ENCODE measurements at places on chromosomes 2 and 18.

DNA sequence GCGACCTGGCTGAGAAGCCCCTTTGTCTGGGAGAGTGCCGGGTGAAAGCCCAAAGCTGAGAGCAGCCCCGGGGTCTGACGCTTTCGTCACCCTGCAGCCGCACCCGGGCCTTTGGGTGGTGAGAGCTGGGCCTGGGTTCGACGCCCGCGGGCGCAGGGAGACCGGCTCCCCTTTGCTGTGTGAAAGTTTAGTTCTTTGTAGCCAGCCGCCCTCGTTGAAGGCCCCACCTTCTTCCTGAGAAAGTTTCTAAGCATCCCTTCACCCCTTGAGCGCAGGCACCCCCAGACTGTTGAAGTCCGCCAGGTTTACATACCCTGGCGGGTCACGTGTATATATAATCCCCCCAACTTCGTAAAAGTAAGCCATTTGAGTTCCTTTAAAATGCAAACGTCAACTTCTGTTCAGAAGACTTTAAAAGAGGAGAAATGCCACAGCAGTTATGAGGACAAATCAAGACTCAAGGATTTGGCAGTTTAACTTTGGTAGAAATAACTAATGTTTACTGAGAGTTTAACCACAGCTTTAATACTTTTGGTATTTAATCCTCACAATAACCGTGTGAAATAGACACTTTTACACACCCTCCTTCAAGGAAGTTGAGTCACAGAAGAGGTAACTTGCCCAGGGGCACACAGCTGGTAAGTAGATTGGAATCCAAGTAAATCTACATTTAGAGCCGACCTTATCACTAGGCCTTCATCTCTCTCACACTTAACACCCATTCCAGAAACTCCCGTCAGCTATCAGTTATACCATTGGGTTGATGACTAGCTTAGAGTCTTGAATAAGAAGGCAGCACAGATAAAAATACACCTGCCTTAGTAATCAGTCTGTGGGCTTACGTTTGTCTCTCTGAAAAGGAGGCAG is 1.1 kb upstream of the MBOAT2 start:
- DNase-seq: no peak

DNA sequence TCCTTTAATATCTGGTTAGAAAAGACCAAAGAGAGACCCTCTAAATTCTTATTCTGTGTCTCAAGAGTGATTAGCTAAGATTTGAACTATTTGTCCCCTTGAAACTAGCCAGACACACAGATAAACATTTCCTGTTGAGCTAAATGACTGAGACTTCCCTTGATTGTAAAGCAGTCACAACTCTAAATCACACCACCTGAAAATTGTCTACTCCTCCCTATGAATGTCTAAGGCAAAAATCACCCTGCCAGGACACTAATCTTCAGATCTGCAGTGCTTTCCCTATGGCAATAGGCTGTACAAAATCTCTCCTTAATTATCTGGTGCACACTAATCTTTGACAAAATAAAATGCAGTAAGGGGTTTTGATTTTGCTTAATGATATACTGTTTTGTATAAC is 200.5 kb upstream of the GULP1 start:
- no peak for DNase-seq

GRCh38 chr2:75709297-75709696 is 1.4 kb downstream of the GCFC2 start:
- DNase-seq: no peak

GRCh38 chr2:156787517-156787916 is 351.3 kb downstream of the GPD2 start:
- no peak for DNase-seq

- DNase-seq: no peak
Observed at GRCh38 chr18:12703096-12703567, 290 bp downstream of the PSMG2 start.

GRCh38 chr2:174568425-174568824 is 29.2 kb downstream of the WIPF1 start:
- no peak for DNase-seq

- DNase-seq: no peak
Observed at GRCh38 chr2:11270891-11271290, 73.5 kb downstream of the ROCK2 start.

GRCh38 chr18:72128649-72129048 is 415.5 kb downstream of the CBLN2 start:
- no peak for DNase-seq

DNA sequence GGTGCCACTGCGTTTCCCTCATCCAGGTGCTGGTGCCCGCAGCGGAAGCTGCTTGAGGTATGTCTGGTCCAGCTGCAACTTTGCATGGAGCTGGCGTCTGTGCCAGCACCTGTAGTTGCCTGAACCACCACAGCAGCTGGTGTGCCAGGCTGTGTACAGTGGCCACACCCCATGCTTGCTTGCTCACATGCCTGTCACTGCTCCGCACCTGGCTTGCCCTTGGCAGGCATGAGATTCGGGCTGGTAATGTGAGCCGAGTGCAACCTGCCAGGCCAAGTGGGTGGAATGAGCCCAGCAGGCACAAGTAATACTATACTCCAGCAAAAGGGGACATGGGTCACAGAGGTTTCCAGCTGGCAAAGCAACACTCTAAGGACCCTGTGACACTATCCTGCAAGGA is 1123.3 kb upstream of the ACVR2A start:
- no peak for DNase-seq

- peak; percentile 33 for DNase-seq
Observed at GRCh38 chr2:64525317-64525613, 1.1 kb downstream of the AFTPH start.

- peak; percentile 87 for DNase-seq
Observed at GRCh38 chr2:186575302-186575701, 14.6 kb upstream of the ITGAV start.

DNA sequence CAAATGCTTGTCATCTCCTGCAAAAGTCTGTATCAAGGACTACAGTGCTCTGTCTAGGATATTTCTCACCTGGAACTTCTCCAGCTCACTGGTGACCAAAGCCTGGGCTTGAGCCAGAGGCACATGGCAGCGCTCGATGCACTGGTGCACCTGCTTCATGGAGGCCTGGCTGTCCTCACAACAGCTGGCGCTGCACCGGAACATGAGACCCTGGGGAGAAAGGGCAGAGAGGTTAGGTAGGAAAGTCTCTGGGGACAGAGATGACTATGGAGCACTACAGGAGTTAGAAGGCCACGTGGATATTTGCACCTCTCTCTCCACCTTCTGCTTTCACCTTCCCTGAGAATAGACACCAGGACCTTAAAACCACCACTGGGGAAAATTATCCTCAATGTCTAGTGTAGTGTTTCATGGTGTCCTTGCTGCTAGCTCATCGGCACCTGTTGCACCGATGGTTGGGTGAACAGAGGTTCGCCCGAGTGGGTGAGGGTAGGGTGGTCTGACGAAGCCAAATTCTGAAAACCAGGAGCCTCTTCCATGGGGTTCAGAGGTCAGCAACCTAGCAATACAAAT is 1.0 kb downstream of the FAM136A start:
- no peak for DNase-seq

GRCh38 chr2:28547223-28547860 is 51.5 kb downstream of the PLB1 start:
- DNase-seq: no peak

DNA sequence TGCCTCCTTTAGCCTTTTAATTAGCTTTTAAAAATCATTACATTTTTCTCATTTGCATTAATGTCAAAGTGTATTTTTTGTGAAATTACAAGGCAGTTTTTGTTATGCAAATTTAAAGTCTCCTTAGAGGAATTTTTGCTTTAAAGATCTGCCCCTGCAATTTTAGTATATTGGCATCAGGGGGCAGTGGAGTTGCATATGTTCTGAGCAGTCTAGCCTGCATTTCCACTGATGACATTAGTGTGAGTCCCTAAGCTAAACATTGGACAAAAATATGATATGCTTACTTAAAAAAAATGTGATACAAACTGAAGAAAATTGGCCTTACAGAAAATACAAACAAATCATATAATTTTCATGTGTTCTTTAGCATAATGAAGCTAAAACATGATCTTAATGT is 426.5 kb downstream of the SLC4A3 start:
- no peak for DNase-seq

DNA sequence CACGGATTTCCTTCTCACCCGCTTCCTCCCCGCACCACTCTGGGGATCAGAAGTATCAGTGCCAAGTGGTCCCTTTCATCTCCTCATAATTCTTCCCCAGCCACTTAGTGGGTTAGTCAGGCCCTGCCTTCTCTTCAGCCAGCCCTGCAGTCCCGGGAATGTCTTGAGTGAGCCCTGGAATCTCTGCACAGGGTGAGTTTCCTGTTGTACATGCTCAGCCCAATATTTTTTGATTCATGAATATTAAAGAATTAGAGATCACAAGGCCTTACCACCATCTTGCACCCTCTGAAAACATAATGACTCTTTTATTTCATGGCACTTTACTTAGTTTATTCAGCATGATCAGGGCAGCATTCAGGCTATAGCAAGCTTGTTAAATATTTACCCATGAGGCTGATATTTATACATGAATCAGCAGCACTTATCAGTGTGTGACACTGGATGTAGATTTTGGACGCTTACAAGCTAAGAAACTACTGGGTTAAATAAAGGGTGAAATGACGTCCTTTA is 159.4 kb upstream of the FOSL2 start:
- DNase-seq: no peak

- DNase-seq: no peak
Observed at GRCh38 chr2:9547262-9547991, 8.2 kb downstream of the ADAM17 start.

- no peak for DNase-seq
Observed at GRCh38 chr2:217834744-217835513, 167.9 kb downstream of the TNS1 start.

DNA sequence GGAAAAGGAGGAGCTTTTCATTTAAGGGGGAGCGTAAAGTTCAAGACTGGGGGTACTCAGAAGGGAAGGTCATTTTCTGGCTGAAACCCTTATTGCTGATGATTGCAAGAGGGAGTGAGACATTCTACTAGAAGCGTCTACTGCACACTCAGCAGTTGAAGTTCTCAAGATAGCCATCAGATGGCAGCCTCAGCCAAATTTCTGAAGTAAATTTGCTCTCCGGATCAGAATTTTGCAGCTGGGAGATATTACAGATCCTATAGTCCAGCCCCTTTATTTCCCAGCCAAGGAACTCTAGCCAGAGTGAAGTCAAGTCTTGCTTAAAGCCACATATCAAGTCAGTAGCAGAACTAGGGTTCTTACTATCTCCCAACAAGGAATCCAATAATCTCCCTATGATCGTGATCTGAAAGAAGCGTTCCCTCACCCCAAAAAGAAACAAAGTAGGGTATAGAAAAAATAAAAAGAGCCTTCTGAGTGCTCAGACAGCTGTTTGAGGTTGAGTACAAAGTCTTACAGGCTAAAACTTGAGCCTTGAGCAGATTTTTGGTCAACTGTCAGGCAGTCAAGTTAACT is 24.0 kb downstream of the RAX start:
- peak; percentile 73 for DNase-seq

- DNase-seq: no peak
Observed at GRCh38 chr2:236351966-236352525, 87.8 kb upstream of the ASB18 start.

DNA sequence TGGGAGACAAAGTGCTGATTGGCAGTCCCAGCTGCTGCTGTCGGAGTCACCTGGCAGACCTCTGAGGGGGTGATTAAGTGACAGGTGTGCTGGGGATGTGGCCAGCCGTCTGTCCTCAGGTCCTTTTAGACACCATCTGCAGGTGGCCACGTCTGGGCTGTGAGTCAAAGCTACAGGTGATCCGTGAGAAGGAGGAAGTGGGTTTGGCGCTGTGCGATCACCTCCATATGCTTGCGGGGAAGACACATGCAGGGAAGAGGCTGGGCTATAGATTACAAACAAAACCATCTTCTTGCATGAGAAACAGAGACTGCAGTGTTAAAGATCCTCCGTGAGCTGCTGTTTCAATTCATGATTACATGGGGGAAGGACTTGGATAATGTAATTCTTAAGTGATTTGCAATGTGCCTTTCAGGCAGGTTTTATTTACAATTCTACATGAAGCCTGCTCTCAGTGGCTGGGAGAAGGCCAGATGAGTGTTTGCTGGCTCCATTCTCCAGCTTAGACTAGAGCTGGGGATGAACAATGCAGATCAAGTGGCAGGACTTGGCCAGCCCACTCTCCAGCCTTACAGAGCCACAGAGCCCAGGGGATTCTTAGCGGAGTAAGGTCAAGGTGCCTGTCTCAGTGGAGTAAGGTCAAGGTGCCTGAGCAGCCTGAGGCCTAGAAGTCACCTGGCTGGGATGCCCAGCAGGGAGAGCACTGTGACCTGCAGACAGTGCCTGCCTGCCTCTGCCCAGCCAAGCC is 87.8 kb downstream of the LYPD1 start:
- no peak for DNase-seq

- DNase-seq: no peak
Observed at GRCh38 chr2:24710806-24711205, 82.4 kb downstream of the PTRHD1 start.

- DNase-seq: no peak
Observed at GRCh38 chr2:47035615-47036488, 119.3 kb downstream of the STPG4 start.

GRCh38 chr2:179264368-179265081 is at the start of gene SESTD1:
TSS of gene SESTD1 (minus strand) at chr2:179264832. CDS start at chr2:179191841, 72,991 bp downstream.
- peak; percentile 60 for DNase-seq

- DNase-seq: no peak
Observed at GRCh38 chr18:52340406-52341102, 557 bp downstream of the DCC start.

GRCh38 chr2:161369311-161369710 is 46.8 kb upstream of the TBR1 start:
- no peak for DNase-seq

GRCh38 chr2:204175552-204176271 is 239.1 kb downstream of the ICOS start:
- DNase-seq: no peak

- peak; percentile 69 for DNase-seq
Observed at GRCh38 chr18:40413160-40413559, 1541.9 kb upstream of the PIK3C3 start.

Data from pons (tissue), 1 donor.